Stimulated activated CD8-positive, alpha-beta memory T cell treated with anti-CD3 and anti-CD28 coated beads, Interleukin-2, amount 100 ng/mL, for 1 hour (primary cell): ENCODE measurements at places on chromosomes 12 and 14.
A peak's percentile ranks its signal among the peaks of the same experiment; 100 is the strongest.

GRCh38 chr14:67943947-67944346 lies 124.4 kb downstream of the RAD51B start:
- no peak for DNase-seq

DNA sequence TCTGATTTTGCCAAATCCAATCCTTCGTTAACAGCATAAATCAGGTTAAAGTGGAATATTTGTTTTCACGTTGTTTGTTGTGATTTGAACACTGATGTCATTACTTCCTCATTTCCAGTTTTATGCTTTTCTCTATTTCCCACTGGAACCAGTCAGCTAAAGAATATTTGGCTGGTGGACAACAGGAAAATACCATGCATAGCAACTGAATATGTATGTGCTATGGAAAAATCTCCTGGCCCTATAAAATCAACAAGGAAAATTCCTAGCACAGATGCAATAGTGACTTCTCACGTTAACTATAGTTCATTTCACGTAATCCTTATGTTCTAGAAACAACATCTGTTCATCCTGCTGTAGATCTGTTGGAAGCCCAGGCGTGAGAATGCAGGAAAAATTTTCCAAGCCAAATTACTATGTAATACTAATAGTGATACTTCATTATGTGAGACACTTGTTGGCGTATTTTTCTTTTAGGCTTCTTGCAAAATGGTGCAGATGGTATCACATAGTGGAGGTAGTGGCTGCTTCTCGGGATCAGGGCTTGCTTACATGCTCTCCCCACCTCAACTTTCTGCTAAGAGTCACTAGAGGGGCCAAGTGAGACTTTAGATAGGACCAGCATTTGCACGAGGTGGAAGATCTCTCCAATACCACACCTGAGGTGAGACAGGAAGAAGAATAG lies 86.3 kb upstream of the USP44 start:
- no peak for DNase-seq

- no peak for DNase-seq
Measured at GRCh38 chr12:52413782-52414345, 7.7 kb upstream of the KRT82 start.

- DNase-seq, result no peak
Measured at GRCh38 chr12:132163041-132163910, 19.0 kb downstream of the NOC4L start.

DNA sequence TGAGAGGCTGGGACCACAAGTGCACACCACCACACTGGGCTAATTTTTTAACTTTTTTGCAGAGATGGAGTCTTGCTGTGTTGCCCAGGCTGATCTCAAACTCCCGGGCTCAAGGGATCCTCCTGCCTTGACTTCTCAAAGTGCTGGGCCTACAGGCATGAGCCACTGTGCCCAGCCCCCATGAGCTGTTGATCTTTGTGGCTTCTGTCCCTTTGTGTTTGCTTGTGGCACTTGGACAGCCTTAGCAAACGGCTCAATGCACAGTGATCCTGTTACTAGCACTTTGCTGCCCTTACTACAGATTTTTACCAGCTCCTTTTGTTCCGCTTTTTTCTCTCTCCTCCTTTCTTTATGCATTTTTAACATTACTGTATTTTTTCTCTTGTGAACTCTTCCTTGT lies 25.3 kb upstream of the EVL start:
- DNase-seq, result no peak

- no peak for DNase-seq
Measured at GRCh38 chr12:18422871-18423270, 161.6 kb downstream of the PIK3C2G start.

- no peak for DNase-seq
Measured at GRCh38 chr12:107032266-107032665, 45.3 kb upstream of the MTERF2 start.

DNA sequence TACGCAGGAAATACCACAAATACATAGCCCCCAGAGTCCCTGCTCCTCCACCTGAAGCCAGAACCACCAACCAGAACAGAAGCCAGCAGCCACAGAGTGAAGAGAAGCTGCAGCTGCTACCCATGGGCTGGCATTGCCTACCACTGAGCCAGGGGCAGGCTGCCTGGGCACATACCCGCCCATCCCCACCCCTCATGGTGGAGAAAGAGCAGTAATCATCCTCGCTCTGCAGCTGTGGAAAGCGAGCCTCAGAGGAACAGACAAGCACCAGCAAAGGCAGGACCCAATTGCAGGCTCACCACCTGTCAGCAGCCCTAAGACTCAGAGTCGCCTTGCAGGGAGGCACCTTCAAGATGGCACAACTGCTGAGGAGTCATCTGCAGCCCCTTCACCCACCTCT lies 11.2 kb upstream of the CD9 start:
- no peak for DNase-seq

- DNase-seq, result no peak
Measured at GRCh38 chr12:5163661-5164060, 120.0 kb downstream of the KCNA5 start.

DNA sequence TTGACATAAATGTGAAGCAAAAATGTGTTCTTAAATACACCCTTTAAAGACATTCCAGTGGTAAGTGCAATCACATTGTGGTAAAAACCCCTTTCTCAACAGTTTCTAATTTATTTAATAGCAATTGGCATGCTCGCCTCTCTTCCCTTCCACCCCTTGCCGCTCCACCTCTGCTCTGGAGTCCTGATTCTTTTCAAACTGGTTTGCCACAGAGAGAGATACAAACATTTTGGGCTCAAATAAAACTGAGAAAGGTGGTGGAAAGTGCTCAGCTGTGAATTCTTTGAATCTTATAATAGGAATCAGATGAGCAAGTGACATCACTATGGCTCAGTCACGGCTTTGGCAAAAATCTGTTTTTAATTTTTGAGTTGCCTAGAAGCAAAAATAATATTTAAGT lies 993.9 kb downstream of the GALC start:
- DNase-seq, result no peak

DNA sequence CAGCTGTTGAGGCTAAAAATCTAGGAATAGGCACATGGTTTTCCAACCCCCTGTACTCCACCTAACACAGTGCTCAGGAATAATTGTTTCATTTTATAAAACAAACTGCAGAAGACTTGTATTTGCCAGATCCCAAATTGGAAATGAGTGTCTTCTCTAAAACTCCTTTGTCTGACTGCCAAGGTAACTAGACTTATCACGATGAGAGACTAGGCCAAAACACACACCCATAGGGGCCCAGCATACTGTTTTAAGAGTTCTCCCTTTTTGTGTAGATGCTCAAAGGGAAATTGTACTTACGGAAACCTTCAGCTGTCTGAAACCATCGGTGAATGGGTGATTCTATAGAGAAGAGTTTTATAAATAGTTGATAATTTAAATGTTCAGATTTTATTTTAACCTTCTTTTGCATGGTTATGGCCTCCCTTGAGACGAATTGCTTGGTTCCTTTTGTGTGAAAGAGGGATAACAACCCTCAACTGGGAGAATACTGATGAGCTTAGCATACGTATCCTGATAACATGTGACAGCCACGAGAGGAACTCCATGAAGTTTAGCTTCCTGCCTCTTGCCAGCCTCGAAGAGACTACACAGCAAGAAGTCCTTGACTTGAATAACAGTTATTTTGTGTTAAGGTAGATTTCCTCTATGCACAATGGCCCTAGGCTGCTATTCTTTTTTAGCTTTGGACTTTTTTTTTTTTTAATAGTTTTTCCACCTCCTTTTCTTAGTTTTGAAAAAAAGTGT lies 103.3 kb downstream of the PELI2 start:
- DNase-seq, result no peak

DNA sequence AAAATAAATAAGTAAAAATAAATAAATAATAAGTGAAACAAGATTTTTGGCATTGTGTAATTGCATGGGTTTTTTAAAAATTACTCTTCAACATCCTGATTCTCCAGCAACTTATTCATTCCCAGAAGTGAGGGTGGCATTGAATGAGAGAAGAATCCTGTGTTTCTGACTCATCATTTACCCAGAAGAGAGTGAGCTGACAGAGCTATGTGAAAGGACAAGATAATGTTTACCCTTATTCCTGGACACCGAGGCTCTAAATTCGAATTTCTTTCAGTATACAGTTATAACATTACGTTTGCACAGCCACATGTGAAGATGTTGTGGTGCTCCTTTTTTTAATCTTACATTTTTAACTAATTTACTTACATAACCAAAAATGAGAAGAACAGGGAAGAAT lies 36.4 kb downstream of the BBS10 start:
- DNase-seq, result no peak

- DNase-seq, result no peak
Measured at GRCh38 chr12:944211-944610, 5.3 kb downstream of the RAD52 start.

DNA sequence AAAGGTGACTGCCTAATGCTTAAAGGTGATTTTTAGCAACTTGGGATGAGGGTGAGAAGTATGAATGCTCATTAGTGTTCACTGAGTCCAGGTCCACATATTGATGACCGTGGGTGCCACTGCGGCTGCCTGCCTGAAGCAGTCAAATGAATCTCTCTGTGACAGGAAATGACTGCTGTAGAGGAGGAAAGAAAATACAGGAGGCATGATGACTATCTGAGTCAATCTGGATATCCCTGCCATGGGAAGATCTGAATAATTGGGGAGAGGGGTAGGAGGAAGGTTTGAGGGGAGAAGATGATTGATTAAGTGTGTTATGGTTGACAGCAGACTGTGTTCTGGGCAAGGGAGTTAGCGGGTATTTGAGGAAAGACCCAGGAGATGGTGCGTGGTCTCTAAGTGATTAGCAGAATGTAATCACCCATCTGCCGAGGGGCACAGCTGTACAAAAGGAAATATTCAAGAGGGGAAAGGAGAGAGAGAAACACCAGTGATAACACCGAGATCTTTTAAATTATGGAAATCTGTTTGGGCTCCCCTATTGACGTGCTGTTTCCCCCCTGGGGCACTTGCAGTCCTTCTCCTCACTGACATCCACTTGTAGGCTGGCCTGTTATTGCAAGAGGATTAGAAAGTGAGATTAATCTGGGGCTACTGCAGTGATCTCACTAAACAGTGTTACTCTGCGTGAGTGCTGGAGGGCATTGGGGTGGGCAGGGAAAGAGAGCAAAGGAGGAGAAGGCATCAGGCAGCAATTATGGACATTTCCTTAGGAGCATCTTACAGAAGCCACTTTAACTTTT lies 97.7 kb downstream of the AKAP6 start:
- DNase-seq, result no peak

- no peak for DNase-seq
Measured at GRCh38 chr14:94102768-94103482, 7.6 kb upstream of the IFI27 start.

DNA sequence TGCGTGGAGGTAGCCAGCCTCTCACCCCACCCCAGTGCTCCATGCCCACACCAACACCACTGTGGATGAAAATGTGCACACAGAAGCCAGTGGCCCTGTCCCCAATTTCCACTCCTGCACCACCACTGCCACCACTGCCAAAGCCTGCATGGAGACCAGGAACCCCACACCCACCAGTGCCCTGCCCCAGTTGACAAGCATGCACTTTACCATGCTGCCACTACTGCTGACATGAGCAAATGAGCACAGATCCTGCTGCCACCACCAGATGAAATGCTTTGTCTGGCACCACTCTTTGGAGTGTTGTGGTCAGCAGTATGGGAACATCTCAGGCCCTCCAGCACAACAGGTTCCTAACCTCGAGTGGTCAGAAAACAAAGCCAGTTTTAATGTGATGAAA lies 104.1 kb downstream of the ATXN7L3B start:
- no peak for DNase-seq

DNA sequence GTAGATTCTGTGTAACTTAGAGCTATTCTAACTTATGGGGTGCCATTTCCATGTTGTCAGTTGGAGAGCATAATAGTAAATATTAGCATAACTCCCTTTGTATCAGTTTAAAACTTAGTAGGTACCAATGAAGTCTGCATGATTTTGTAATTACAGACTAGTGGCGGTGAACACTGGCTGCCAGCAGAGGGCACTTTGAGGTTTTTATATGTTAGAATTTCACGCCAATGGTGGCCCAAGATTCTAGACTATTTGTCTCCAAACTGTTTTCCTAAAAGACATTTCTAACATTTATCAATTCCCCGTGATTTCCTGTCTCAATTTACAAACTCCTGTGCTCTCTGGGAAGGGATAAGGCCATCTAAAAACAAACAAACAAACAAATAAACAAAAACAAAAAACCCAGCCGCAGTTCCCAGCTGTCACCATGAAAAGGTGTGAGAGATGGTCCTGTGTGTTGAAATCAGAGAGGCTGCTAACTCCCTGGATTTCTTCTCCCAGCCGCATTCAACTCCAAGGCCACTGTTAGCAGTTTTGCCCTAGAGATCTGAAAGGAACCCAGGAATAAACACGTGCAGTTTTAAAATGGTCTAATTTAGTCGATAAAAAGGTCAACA lies 57.6 kb downstream of the BRMS1L start:
- no peak for DNase-seq

DNA sequence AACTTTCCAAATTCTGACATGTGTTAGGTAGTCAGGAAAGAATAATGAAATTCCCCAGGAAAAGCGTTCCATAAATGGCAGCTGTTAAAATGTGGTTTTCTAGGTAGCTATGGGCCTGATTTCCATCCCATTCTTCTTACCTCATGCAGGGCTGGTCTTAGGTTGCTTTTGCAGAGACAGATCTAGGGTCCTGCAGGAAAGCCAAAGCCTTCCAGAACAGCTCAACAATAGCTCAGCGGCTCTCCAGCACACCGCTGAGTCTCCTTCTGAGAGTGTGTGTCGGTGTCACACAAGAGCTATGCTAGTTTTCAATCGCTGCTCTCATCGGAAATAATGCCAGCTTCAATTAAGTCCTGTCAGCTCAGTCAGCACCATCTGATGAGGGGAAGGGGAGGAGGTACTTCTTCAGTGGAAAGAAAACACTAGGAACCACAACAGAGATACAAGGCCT lies 106.7 kb downstream of the TMEM30B start:
- no peak for DNase-seq

DNA sequence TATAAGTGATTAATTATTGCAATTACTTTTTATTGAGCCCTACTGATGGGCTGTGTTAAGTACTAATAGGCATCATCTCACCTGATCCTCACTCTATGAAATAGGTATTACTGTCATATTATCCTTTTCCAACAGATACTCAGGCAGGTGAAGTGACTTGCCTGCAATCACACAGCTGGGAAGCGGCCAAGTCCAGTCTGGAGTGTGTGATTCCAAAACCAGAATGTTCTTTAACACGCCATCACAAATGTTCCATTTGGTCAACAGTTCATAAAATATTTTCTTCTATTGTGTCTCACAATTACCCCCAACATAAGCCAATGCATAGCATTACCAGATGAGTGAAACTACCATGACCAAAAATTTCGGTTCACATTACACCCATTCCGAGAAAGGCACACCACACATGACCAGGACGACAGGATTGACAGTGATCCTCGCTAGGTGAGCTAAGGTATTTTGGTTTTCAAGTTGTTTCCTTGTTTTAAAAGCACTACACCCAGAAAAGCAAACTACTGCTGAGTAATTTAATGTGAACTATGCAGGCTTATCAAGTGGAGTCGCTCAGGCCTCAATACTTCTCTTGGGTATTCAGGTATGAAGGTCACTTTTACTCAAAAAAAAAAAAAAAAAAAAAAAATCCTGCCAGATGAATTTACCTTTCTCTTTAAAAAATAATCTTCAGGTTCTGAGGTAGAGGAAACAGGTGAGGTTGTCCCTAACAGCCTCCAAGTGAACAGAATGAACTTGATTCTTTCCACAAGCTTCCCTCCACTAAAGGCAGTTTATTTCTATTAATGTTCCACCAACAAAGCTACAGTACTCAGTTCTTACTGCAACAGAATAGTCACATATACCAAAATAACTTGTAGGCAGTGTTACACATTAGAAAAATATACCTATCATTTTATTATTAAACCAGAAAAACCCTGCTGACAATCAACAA lies 2.4 kb downstream of the VPS37B start:
- DNase-seq, result no peak

- peak; percentile 22 for DNase-seq
Measured at GRCh38 chr12:6828781-6829535, 751 bp downstream of the P3H3 start.

GRCh38 chr14:104439625-104440024 lies 139.9 kb upstream of the C14orf180 start:
- no peak for DNase-seq
